ENCODE measurements at places on chromosomes 1 and 21.
A peak's percentile ranks its signal among the peaks of the same experiment; 100 is the strongest.

DNA sequence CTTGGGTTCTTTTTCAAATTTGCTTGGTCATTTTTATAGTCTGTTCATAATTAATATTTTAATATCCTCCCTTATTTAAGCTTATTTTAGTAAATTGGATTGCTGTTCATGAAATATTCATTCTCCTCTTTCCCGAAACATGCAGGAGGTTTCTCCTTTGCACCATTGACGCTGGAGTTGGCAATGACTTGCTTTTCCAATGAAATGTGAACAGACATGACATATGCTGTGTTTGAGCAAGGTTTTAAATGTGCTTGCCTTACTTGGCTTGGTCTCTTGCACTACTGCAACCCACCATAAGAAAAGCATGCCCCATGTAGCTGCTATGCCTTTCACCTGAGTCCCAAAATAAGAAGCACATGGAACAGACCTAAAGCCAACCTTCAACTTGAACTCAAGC lies 498.0 kb upstream of the NFIA start:
- DNase-seq, result no peak

- no peak for DNase-seq
Measured at GRCh38 chr1:184824691-184825323, 70.1 kb upstream of the EDEM3 start.

DNA sequence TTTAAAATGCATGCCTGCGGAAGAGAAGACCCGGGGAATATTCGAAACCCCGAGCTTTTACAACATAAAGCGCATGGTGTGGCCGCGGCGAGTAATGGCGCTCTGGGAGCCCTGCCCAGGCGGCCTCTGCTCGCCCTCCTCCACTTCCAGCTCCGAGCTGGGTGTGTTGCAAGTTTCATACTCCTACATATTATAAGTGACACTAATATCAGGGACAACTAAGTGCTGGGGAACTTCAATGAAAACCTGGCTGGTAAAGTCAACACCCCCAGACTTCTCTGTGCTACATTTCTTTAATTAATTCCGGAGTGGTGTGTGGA lies 11.8 kb downstream of the SIM2 start:
- DNase-seq, result no peak

GRCh38 chr1:6273380-6273891 lies 12.5 kb upstream of the GPR153 start:
- peak; percentile 81 for DNase-seq

DNA sequence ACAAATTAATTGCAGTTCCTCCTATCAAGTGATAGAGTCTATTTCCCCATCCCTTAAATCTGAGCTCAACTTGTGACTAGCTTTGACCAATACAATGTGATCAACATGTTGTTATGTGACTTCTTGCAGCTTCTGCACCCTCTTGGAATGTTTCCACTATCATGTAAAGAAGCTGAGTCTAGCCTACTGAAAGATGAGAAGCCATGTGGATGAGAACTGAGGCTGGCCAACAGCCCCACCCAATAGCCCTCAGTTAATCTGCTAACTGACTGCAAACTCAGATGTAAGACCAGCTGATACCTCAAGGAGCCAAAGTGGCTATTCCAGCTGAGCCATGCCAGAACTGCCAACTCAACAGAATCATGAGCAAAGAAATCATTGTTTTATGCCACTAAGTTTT lies 44.0 kb downstream of the LYST start:
- peak; percentile 26 for DNase-seq

DNA sequence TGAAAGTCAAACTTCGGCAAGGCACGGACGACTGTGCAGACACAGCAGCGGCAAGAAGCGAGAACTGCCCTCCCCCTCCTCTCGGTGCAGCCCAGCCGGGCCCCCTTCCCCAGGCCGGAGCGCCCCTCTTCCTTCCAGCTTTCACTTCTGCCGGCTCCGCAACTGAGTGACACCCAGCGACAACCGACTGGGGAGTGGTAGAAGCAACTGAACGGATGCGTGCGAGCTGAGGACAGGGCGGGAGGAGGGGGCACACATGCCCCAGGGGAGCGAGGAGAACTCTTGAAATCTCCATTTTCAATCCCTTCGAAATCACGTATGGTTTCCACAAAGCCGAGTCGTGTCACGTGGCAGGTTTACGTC lies 146.6 kb downstream of the PGBD5 start:
- DNase-seq, result no peak

Data from EH (cell line).